ENCODE measurements at places on chromosomes 11 and 22.

- no peak for DNase-seq
These were observed 15.8 kb upstream of the MRGPRD start for GRCh38 chr11:68996376-68997123.

DNA sequence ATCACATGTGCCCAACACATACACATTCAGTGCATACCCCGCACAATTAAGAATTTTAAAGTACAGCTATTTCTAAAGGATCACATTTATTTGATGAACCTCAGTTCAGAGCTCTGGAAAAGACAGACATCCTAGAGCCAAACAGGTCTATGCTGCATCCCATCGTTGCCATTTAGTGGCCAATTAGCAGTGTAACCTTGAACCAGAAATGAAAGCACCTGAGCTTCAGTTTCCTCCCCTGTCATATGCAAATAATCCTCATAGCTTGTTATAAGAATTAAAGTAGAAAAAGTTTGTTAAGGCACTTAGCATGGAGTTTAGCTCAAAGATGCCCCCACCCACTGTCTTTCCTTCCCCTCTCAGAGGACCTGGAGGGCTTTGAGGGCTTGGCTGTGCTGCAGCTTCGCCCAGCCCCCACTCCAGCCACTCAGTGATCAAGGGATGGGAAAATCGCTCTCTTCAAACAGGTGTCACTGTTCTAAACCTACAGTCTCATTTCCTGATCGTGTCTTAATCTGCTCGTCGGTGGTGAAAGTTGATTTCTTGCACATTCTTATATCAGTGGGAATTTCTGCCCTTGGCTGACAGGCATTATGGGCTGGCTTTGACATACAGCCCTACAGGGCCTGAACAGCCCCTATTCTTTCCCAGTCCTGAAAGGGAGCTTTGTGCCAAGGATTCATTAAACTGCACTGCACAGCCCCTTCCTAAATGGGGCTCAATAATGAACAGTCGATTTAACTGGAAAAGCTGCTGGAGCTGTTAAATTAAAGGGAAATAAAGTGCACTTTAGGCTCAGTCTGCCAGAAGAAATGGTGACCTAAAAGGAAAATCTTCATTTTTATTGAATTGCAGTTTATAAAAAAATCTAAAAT lies 23.3 kb upstream of the FAM181B start:
- DNase-seq = no peak

GRCh38 chr22:29716814-29717545 lies 2.8 kb upstream of the CABP7 start:
- no peak for DNase-seq

DNA sequence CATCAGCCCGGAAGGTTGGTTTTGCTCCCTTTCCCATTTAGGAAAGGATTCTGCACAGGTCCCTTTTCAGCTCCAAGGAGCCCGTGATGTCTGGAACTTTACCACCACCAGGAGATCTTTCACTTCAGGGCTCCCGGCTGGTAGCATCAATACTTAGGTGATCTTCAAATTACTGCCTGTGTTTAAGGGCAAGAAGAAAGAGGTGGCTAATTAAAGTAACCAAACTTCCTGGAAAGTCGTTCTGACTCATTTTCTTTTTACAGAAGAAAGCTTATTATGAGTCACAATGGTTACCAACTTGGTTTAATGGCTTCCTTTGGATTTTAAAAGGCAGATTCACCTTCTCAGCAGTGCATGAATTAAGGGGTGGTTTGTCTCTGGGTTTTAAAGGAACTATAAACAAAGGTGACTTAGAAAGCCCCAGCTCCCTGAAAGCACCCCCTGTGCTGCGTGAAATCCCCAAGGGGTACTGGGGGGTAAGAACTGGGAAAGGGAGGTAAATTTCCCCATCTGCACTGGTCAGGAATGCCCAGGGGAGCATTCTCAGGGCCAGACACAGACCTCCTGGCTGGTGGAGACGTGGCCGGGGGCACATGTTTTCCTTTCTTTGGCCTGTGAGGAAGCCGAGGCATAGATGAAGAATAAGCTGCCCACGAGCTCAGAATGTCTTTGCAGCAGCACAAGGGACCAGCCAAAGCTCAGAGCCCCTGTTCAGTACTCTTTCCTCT lies 8.8 kb downstream of the POU2F3 start:
- DNase-seq = peak; percentile 81

GRCh38 chr11:17515443-17516176 lies 28.6 kb downstream of the USH1C start:
- DNase-seq = no peak

DNA sequence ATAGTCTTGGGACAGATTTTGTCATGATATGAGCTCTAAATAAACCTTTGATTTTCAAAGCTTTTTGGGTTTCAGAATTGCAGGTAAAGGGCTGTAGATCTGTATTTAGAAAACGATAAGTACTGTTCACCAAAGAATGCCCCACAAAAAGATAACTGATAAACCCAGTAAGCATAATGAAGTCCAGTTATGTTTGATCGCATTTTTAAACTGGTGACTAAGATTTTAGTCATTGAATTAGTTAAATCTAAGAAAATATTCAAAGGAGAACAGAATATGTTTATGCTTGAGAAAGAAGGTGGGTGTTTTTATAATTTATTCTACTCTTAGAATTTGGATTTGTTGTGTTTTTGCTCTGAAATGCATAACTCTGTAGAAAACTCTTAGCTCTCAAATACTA lies 11.6 kb downstream of the DEPDC7 start:
- DNase-seq = no peak

GRCh38 chr22:19044381-19044780 lies 77.8 kb downstream of the DGCR2 start:
- DNase-seq = no peak

GRCh38 chr11:74748211-74749126 lies at the start of gene RNF169:
RNF169 (plus strand) TSS chr11:74748849; CDS start chr11:74748881, 32 bp downstream.
- DNase-seq = peak; percentile 90

DNA sequence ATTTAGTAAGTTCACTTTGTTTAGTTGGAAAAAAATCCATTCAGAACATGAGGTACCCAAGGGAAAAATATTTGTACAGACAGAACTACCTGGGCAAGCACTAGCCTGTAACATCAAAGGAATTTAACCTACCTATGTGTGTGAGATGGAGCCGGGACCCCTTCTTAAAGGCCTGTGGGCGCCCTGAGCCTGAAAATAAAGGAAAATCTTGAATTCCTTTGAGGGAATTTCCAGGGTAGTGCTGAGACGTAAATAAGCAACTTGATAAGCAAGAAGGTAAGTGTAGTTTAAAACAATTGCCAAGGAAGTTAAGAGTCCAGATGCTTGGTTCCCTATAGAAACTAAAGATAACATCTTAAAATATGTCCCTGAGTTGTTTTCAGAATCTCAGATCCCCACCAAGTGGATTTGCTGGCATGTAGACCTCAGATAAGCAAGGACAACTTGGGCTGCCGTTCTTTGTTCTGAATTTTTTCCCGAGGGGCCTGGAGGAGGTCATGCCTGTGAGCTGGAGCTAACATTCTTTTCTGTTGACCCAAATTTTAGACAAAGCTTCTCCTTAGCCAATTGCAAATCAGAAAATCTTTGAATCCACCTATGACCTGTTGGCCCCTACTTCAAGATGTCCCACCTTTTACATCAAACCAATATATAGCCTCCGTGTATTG lies 31.0 kb downstream of the MED17 start:
- DNase-seq = no peak

DNA sequence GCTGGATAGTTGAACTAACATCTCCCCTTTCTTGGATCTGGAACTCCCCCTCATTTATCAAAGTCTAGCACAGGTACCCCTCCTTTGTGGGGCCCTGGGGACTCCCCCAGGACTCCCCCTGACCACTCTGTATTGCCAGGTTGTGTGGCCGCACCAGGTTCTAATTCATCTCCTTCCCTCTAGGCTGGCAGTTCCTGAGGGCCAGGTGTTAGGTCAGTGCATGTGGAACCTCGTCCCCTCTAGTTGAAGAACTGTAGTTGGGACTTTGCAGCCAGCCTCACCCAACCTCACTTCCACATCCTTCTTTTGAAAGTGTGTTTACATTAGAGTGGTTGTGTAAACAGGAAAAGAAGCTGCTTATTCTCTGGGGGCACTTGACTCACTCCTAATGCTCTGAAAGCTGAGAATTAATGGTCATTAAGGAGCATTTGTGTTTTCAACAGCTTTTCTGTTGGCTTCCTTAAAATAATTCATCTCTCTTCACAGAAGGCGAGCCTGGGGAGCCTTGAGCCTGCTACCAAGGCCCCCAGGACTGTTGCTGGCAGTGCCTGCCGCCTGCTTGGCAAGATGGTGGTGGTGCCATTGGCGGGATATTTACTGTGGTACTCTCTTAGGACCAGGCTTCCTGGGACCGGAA lies 11.8 kb downstream of the UPB1 start:
- no peak for DNase-seq

DNA sequence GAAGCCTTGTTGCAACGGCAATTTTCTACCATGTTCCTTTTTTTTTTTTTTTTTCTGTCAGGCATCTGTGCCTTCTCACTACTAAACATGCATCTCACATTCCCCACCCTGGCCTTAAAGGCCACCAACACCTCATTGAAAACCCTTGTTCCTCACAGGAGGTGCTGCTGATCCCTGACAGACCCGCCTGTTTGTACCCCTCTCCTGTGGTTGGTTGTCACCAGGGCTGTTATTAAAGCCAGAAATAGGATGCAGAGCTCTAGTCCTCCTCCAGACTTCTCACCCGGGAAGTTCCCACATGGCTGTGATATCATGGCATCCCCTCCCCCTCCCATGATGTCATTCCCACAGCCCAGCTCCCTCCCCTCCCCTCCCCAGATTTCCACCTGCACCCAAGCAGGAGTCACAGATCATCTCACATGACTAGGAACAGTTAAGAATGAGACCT lies 302.8 kb upstream of the NCAM1 start:
- peak; percentile 11 for DNase-seq

DNA sequence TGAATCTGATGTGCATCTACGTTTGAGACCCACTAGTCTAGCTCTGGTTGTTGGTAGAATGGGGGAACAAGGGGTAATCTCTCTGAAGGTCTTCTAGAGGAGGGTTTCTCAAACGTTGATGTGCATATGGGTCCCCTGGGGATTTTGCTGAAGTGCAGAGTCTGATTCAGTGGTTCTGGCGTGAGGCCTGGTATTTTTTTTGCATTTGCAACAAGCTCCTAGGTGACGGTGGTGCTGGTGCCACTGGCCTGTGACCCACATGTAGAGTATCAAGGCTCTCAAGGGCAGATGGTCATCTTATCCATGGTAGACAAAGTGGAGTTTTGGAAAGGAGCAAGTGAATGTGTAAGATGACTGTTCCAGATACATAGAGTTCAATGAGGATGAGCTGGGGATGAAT lies 97.1 kb downstream of the CEP164 start:
- DNase-seq = no peak

GRCh38 chr22:48872271-48873190 lies 955.1 kb downstream of the BRD1 start:
- no peak for DNase-seq

GRCh38 chr11:1084561-1085439 lies 10.1 kb downstream of the MUC2 start:
- DNase-seq = no peak

- no peak for DNase-seq
These were observed 69.9 kb upstream of the RTL6 start for GRCh38 chr22:44567846-44568493.

GRCh38 chr11:2092956-2093412 lies 46.2 kb downstream of the IGF2 start:
- DNase-seq = no peak

GRCh38 chr11:62706850-62707247 lies 375 bp downstream of the BSCL2 start:
- DNase-seq = no peak

GRCh38 chr22:23446796-23447350 lies 133.2 kb downstream of the IGLL1 start:
- DNase-seq = no peak

DNA sequence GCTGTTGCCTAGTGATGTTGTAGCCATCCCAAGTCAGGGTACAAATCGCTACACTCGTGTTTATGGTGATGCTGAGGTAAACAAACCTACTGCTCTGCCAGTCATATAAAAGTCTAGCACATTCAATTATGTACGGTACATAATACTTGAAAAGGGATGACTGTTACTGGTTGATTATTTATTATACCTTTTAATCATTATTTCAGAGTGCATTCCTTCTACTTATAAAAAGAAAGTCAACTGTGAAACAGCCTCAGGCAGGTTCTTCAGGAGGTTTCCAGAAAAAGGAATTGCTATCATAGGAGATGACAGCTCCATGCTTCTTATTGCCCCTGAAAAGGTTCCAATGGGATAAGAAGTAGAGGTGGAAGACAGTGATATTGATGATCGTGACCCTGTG lies 652.5 kb upstream of the KIRREL3 start:
- DNase-seq = no peak

DNA sequence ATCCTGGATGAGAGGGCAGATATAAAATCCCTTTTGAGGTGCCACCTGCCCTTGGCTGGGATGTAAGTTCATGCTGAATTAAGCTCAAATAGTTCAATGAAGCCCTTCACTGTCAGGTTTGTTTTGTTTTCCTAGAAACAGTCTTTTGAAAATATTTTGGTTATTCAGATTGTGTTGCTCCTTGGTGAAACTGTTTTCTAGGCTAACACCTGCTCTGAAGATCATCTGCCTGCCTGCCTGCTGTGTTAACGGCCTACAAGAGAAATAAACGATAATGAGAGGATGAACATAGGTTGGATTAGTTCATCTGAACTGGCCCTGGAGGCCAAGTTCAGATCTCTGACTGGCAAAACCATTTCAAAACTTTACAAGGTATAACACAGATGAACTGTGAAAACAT lies 67.4 kb downstream of the ZBTB44 start:
- no peak for DNase-seq

DNA sequence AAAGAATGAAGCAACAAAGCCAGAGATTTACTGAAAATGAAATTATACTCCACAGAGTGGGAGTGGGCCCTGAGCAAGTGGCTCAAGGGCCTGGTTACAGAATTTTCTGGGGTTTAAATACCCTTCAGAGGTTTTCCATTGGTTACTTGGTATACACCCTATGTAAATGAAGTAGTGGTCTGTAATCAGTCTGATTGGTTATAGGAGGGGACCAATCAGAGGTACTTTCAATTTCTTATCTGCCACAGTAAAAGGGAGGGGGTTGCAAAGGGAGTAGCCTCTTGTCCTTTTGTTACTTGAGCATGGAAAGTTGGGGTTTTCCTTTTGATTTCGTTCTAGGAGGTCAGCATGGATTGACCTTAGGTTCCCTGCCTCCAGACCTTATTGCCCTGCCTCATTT lies 63.5 kb downstream of the ATM start:
- no peak for DNase-seq

DNA sequence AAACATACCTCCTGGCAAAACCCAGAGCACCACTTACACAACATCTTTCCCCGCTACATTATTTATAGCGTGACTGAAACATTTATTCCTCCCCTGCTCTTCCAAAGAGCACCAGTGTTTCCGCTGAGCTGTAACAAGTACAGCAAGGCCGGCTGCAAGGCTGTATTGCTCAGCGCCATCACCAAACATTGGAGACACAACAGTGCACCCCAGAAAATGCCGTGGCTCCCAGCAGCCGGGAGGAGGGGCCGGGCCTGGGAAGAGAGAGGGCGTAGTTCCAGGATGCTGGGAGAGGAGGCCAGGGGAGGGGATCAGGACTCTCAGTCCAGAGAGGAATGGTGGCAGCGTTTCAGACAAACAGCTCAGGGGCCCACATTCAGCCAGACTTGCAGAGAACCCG lies 133.2 kb downstream of the DSCAML1 start:
- DNase-seq = no peak

GRCh38 chr11:130478881-130479280 lies 30.4 kb downstream of the ADAMTS15 start:
- DNase-seq = no peak

GRCh38 chr22:17120711-17121232 lies 388 bp downstream of the TMEM121B start:
- DNase-seq = no peak

GRCh38 chr22:50628543-50629134 lies 687 bp upstream of the ARSA start:
- DNase-seq = no peak
